ENCODE measurements at places on chromosomes 5 and 9.

GRCh38 chr5:100900142-100900795, 2.8 kb downstream of the ST8SIA4 start:
- DNase-seq: peak; percentile 47

DNA sequence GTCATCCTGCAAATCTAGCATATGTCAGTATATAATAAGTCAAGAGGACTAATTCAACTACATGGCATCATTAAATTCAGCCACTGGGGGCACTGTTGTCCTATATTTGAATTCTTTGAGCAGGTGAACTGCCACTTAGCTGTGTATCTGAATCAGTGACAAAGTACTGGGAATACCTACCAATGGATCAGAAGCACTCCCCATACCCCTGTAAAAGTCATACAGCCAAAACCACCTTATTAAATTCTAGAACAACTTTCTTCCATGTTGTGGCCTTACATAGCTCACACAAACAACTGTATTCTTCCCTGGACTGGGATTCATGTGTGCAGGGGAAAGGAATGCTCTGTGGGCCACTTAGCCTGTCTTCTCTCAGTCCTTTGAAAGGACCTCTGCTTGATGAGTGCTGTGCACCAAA, 57.4 kb upstream of the PLPP6 start:
- peak; percentile 49 for DNase-seq

DNA sequence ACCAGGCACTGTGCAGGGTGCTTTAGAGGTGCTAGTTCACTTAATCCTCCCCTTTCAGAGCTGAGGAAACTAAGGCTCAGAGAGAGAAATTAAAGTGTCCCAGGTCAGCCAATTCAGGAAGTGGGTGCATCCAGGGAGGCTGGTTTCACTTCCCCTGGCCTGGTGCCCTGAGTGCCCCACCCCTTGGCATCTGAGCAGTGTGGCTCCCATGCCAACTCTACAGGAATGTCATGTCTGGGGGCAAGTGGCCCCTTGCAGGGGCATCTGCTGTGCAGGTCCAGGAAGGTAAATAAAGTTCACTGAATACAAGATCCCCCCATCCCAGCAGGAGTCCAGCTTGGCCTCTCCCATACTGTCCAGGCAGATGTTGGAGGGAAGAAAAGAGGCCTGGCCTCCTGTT, 4.4 kb upstream of the N4BP3 start:
- DNase-seq: no peak

DNA sequence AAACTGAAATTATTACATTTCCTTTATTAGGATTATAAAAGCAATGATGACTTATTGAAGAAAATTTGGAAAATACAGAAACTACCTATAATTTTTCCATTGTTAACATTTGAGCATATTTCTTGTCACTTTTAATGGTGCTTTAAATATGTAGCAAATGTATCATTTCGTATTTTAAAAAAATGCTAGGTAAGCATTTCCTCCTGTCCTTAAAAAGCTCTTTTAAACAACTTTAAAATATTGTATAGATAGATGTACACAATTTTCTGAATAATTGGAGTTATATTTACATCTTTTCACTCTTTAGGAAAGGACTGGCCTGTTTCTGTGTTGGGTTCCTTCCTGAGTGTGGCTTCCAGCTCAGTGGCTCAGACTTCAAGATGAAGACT, 15.6 kb downstream of the TENT4A start:
- DNase-seq: no peak

DNA sequence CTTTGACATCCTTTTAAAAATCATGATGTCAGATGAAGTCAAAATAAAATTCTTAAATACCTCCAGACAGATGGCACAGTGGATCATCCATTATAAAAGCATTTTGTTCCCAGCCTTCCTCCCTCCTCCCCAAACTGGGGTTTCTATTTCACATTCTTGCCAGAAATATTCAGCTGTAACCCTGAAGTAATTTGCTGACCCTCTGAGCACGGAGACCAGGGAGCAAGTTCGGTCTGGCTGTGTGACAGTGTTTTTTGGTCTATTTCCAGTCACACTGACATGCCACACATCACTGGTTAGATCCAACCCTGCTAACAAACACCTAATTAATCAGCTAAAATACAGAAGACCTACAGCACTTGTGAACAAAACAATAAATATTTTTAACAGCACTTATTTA, 126.2 kb upstream of the DMRT1 start:
- DNase-seq: no peak
